ENCODE measurements at places on chromosomes 2 and 18.

- no peak for DNase-seq
Observed at GRCh38 chr18:29154758-29155725, 978.1 kb upstream of the CDH2 start.

DNA sequence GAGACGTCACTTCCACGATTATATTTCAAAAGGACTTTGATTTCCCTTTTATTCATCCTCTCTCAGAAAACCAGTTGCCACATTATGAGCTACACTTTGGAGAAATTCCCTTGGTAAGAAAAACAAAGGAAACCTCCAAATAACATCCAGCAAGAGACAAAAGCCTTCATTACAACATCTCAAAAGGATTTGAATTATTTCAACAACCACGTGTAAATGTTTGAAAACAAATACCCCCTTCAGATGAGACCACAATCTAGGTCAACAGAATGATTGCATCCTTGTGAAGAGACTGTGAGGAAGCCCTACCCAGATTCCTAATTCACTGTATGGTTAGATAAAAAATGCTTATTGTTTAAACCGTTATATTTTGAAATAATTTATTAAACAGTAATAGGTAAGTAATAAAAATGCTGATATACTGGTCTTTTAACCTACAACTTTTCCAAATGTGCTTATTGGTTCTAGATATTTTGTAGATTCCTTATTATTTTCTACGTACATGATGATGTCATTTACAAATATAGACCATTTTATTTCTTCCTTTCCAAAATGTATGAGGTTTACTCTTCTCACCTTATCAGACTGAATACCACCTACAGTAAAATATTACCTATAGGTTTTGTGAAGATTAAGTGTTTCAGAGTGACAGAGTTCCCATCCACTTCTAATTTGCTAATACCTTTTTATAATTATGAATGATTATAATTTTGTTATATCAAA, 922.7 kb upstream of the CHAC2 start:
- no peak for DNase-seq

GRCh38 chr2:45459860-45460259, 151.2 kb downstream of the SRBD1 start:
- DNase-seq = no peak

GRCh38 chr2:37493425-37493824, 149.0 kb downstream of the QPCT start:
- no peak for DNase-seq

- no peak for DNase-seq
Observed at GRCh38 chr2:30871980-30872789, 64.9 kb upstream of the CAPN13 start.

- DNase-seq = no peak
Observed at GRCh38 chr2:106709229-106709628, 176.7 kb downstream of the ST6GAL2 start.

DNA sequence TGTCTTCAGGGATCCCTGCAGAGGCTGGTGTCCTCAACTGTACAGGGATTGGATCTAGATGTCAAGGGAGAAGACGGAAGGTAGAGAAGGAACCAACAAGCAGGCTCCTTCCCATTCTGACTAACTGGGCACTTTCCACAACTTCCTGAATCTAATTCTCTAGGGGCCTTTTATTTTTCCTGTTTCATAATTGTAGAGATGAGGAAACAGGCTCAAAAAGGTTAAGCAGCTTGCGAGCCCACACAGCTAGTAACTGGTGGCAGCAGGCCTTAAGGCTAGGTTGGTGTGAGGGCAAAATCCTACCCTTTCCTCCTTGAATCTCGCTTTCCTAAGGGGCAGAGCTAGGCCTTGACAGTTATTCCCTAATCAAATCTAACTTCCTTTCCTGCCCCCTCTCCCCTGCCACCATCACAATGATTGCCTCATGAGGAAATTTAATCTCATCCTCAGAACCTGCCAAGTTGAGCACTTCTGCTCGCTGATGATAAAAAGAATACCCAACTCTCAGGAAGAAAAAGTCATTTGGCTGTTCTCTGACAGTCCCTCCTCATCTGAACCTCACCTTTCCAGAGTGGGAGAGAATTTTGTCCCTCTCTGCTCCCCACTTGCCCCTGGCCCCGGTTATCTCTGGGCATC, 35.7 kb upstream of the POLE4 start:
- DNase-seq = no peak

DNA sequence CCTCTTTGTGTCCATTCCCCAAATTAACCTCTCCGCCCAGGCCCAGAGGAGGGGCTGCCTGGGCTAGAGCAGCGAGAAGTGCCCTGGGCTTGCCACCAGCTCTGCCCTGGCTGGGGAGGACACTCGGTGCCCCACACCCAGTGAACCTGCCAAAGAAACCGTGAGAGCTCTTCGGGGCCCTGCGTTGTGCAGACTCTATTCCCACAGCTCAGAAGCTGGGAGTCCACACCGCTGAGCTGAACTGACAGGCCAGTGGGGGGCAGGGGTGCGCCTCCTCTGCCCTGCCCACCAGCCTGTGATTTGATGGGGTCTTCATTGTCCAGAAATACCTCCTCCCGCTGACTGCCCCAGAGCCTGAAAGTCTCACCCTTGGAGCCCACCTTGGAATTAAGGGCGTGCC, 13.5 kb downstream of the KHK start:
- DNase-seq = no peak

DNA sequence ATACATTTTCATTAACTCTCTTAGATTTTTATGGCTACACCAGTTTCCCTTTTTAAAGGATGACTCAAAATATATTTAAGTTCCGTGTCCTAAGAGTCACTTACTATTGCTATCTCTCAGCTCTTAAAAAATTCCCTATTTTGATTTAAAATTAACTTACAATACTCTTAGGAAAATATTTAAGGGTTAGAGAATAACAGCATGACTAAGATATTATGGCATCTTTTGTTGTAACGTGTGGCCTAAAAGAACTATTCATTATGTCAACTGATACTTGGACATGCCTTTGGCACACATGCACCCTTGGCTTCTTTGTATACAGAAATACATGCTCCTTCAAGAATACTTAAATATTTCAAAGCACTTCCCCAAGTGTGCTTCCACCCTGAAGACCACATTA, 42.3 kb downstream of the SCN3A start:
- no peak for DNase-seq

DNA sequence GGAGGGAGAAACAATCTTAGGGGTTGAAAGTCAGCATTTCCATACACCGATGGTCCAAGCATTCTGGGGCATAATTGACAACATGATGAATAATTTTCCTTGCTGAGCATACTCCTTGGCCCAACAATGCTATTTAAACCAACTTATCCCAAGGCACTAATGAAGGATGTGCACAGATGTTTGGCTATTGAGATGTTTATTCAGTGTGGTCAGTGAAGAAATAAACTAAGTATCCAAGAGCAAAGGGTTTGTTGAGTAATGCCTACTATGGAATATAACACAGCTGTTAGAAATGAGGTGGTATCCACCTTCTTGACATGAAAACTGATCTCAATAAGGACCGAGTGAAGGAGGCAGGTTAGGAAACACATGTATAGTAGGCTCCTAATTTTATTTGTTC, 53.9 kb upstream of the RAB6D start:
- DNase-seq = no peak

DNA sequence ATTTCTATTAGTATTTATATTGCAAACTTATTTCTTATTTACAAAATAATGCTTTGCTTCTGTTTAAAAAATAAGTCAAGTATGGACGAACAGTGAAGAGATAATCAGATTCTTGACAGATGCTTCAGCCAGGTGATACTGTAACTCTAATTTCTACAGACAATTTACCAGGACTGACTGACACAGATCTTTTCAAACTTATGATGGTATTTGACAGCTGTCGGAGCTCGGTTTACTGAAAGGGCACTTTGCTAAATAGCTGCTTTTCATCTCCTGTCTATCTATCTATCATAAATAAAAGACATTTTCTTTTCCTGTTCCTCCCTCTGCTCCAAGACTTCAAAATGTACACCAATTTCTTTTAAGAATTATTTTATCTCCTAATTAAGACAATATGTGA, 422.5 kb upstream of the SLC8A1 start:
- DNase-seq = no peak

DNA sequence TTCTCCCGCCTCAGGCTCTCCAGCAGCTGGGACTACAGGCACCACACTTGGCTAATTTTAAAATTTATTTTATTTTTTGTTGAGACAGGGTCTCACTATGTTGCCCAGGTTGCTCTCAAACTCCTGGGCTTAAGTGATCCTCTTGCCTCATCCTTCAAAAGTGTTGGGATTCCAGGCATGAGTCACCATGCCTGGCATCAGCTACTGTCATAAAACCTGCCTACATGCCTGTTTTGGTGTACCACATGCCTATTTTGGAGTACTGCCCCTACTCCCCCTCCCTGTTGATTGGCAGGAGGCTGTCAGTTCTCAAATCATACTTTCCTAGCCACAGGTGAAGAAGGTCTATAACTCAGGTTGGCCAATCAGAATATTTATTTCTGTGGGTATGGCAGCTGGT, 64.0 kb downstream of the CHST9 start:
- DNase-seq = no peak

- no peak for DNase-seq
Observed at GRCh38 chr2:218368621-218369153, 12.0 kb downstream of the CATIP start.

- no peak for DNase-seq
Observed at GRCh38 chr2:162127422-162127821, 24.6 kb downstream of the GCG start.

DNA sequence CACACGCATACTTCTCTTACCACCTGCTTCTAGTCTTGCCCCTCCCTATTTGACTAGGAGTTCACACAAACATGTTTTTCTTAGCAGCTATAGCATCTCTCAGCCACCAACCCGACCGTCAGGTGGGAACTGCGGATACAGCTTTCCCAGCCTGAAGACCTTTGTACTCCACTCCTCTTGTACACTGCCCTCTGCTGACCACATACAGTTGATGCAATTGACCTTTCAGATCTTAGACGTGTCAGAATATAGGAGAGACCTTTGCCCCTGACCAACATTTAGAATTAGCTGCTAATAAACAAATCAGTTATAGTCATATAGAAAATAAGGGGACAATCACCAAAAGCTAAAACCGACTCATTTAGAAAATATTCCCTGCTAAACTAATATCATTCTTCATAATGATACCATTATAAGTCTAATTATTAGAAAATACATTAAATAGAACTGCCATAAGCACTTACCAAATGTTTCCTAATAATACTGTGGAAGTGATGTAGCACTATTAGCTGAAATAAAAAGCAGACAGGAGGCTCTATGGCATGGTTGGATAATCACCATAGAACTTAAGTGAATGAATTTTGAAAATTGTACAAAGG, 208.4 kb downstream of the RAD51AP2 start:
- no peak for DNase-seq

- no peak for DNase-seq
Observed at GRCh38 chr2:96737831-96738230, 2.0 kb downstream of the LMAN2L start.

- no peak for DNase-seq
Observed at GRCh38 chr2:156319811-156320485, 12.6 kb downstream of the NR4A2 start.

- no peak for DNase-seq
Observed at GRCh38 chr2:41414486-41415230, 633.2 kb upstream of the PKDCC start.

GRCh38 chr2:56015711-56016115, 92.1 kb upstream of the EFEMP1 start:
- DNase-seq = no peak

- DNase-seq = no peak
Observed at GRCh38 chr2:157722580-157723234, 94.0 kb upstream of the ACVR1C start.

DNA sequence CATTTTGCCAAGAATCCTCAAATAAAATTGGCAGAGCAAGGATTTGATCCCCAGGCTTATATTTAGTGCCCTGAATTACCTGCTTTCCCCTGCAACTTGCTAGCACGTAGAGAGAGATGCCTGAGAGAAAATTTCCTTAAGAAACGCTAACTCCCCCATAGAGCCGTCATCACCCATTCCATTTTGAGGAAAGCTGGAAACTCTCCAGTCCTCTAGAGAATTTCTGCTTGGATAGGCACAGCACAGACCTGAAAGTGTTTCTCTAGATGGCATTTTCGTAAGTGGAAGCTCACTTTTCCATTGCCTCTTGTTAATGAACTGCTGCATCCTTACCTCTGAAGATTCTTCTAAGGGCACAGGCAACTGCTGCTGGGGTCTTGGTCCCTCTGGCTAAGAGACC, 277.8 kb upstream of the SIX2 start:
- DNase-seq = no peak
